Cerebellum (tissue), 4 donors: ENCODE measurements at places on chromosomes 2 and 18.

GRCh38 chr2:95001051-95001562 is 24.4 kb upstream of the MAL start:
- no peak for DNase-seq

DNA sequence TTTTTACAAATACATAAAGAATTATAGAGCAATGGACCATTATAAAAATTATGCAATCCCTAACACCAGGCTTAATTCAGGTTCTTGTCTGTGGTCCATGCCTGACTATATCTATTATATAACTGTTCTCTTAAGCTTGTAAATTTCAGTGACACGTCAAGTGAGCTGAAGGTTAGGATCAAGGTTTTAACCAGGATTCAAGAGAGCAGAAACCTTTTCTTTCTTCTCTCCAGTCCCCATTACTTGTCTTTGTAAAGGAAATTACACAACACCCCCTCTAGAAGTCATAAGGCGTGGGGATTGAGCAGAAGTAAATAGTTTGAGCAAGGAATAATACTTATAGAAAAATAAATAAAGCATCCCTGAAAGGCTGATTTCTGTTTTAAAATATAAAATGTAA is 122.0 kb downstream of the ZNF521 start:
- DNase-seq, result no peak

DNA sequence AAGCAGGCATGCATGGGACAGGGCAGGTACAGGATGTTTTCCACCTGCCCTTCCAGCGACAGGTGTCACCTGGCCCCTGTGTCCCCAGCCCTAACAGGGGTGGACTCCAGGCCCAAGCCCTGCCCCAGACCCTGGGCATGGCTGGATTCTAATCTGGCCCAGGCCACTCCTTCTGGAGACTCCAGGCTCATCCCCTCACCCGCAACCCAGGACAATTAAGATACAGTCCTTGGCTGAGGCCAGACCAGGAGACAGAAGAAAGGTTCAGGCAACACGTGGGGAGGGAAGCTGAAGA is 9.5 kb downstream of the BIN1 start:
- no peak for DNase-seq

- DNase-seq, result no peak
Observed at GRCh38 chr2:28488858-28489575, 6.8 kb upstream of the PLB1 start.

GRCh38 chr2:4862031-4862430 is 830.2 kb upstream of the SOX11 start:
- DNase-seq, result no peak

DNA sequence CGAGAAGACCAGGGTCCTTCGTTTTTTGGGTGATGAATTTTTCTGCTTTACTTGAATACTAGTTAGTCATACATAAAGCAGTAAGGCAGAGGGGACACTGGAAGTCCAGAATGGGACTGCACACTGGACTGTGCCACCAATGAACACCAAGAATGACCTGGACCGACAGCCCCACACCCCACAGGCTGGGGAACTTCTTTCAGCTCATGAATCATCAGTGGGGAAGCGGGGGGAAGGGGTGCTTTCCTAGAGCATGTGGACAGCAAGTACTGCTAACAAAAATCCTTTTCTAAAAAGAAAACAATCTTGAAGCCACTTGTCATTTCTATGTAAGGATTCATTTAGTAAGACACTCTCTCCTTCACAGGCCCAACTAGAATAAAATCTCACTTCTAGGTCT is 86.0 kb downstream of the DTNB start:
- no peak for DNase-seq

DNA sequence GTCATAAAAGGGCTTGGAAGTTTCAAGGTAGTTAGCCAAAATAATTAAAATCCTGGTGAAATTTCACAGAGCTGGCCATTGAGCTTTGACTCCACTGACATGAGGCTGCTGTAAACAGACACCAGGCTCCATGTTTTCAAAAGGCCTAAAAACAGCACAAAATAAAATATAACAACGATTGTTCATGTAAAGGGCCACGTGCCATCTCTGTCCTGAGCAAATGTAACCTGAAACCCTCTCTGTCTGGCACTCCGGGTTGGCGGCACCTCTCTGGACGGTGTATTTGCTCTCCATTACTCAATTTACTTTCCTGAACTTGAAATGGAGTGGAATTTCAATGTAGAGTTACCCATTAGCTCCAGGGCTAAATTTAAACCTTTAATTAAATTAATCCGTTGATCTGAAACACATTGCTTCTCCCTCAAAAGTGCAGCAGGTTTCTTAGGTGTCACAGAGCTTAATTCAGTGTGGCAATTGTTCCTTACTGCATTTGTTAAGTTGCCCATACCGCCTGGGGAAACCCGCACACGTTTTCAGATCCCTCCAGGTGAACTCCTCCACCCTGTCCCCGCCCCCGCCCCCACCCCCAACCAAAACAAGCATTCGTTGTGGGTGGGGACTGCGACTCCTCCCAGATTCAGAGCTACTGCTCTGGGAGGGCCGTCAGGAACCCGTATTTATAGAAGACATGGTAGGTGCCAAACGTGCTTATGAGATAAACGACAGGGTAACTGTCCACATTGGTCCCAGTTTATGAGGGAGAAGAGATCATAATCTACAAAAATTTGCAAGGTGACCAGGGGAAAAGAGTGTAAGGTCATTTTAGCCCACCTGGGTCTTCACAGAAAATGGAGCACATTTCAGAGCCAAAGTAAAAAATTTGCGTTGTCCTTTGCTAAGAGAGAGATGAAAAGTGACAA is 1.2 kb upstream of the CABLES1 start:
- DNase-seq, result no peak

GRCh38 chr18:45066886-45067285 is 386.2 kb downstream of the SETBP1 start:
- DNase-seq, result no peak

- DNase-seq, result no peak
Observed at GRCh38 chr18:21682371-21683051, 22.1 kb downstream of the ABHD3 start.

GRCh38 chr2:137947032-137947727 is 17.1 kb upstream of the HNMT start:
- no peak for DNase-seq

DNA sequence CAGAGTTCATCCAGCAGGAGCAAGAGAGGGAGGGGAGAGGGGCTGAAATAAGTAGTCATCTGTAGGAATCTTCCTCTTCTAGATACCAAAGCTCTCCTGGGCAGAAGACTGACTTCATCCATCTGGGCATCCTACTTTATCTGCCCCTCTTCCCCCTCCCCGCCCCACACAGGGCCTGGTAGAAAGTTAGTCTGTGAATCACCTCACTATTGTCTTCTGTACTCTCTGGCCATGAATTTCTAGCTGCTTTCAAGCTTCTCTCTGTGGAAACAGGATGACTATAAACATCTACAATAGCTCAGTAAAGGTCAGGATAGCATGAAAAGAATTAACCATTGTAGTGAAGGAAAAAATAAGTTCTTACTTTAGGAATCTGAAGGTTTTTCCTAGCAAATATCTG is 47.7 kb upstream of the RNU4ATAC start:
- no peak for DNase-seq

DNA sequence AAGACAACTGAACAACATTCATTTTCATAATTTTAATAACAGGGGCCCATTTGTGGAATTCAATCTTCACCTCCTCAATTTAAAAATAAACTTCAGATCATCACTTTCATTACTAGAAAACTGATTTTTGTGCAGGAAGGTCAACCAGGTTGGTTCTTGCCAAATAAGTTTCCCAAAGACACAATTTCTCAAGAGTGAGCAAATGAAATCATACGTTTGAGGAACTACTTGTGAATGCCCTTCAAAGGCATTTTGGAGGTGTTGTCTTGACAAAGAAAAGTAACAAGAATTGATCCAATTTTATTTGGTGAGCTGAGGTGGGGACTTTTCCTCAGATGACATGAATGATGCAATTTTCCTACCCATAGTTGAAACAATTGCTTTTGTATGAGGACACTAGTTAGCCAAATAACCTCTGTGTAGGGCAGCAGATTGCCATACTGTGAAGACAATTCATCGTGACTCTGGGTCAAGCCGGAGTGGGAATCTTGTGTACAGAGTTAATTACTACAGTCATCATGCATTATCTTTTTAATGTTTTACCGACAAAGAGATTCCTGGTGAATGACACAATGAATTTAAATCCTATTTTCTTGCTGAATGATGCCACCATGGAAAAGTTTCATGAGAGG is 121.8 kb downstream of the TGFA start:
- DNase-seq, result no peak

DNA sequence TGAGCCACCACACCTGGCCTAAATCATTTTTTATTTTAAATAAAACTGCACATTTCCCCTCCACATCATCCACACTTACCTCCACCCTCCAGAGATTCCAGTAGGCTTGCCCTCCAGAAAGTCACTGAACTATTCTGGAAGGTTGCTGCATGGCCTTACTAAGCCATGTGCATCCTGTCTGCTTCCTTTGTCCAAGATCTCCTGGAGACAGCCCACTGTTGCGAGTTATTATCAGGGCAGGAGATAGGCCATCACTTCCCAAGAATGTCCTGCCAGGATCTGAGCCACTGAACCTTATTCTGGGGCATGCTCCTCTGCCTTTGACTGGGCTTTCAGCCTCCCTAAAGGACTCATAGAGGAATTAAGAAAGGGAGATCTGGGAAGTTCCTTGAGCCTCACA is 26.8 kb downstream of the CCDC68 start:
- no peak for DNase-seq

DNA sequence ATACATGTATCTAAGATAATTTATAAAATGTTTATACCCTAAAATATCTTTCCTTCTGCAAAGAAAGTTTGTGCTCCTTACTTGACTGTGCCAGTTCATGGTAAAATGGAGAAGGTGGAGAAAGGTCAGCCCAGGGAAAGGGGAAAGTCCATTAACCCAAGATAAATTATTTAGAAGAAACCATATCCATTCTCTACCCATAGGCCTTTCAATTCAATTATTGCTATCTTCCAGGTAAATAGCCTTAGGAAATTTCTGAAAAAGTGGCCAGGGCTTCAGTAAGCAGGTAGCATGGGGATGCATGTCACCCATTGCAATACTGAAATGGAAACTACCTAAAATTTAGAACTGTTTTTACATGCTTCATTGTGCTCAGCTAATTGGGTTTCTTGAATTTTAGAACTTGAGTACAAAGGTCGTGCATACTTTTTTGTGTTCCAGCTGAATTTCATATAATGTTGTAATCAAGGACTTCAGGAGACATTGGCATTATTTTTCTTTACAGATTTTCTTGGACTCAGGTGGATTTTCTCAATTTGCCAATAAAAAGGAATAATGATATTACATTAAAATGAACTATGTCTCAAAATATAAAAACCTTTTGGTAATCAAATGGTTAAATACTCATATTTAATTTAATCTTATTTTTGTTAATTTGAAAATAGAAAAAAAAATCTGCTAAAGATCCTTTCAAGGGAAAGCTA is 124.9 kb downstream of the CSRNP3 start:
- DNase-seq, result no peak

GRCh38 chr18:22066083-22066485 is 103.3 kb upstream of the GATA6 start:
- no peak for DNase-seq

GRCh38 chr2:120319123-120319522 is 26.8 kb upstream of the INHBB start:
- DNase-seq, result no peak
